Stimulated activated naive CD4-positive, alpha-beta T cell treated with Interleukin-2 at 50 U/mL for 16 hours (primary cell): ENCODE measurements at places on chromosomes 5 and 9.

- DNase-seq, result no peak
Observed at GRCh38 chr9:126982215-126983002, 67.8 kb downstream of the RALGPS1 start.

DNA sequence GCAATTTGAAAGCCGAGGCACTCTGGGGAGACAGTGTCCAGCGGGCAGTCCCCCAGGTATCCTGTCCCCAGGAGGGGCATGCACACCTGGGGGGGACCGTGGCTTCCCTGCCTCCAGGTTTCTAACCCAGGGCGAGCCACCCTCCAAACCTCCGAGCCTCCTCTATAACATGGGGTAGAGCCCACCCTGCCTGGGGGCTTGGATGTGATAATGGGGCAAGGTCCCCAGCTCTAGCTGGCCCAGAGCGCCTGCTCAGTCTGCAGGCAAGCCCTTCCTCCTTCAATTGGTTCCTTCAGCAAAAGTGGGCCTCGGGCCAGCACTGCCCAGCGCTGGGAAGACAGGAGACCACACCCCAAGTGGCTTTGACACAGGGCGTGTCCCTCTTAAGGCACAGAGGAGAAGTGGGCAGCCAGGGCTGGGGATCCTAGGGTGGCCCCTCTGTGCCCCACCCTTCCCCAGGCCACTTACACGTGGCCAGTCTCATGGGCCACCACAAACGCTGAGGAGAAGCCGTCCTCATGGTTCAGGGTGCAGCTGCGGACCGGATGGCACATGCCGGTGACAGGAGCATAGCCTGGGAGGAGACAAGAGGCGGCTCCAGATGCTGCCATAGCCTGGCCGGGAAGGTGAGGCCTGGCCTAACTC lies 94.3 kb downstream of the ZNF354C start:
- DNase-seq, result no peak

DNA sequence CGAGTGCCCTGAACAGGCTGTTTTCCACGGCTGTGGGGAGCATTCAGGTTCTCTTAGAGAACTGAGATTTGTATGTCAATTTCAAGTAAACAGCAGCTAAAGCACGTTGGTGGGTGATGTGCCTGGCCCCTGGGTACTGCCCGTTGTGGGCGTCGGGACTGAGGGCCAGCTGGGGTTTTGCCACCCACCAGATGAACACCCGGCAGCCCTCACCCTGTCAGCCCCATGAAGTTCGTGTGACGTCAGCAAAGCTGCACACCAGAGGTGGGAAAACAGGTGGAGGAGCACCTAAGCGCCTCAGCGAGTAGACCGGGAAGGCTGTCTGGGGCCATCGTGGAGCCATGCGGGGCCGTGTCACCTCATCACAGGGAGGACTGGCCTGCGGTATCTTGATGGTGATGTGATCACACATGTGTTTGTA lies 9.2 kb downstream of the CEP72 start:
- DNase-seq, result no peak

DNA sequence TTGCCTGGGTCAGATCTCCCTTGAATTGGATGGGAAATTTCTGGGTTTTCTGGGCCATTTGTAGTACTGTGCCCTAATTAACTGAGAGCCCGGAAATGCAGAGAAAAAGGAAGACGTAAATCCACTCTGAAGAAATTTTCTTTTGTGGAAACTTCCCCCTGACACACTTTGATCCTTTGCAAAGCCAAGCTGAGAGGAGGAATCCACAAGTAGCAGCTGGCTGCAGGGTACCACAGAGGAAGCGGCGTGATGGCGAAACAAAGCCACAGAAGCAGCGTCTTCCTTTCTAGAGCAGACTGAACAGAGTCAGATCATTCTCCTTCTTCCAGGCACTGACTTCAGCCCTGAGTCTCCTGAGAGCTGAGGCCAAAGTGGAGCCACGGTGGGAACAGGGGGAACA lies 47.1 kb upstream of the ZNF354A start:
- no peak for DNase-seq
